Activated CD8-positive, alpha-beta memory T cell treated with anti-CD3 and anti-CD28 coated beads, Interleukin-2, amount 10 ng/mL, durations not matched to agents 7 days and 5 days (primary cell): ENCODE measurements at places on chromosomes 4 and X. TPM values are rescaled to one million over a fixed set of nuclear protein-coding genes. Genes with fewer than 3 reads are reported as not detected.

Gene TRAM1L1
- total RNA-seq, result not detected

Gene DMRTC1
- total RNA-seq, result not detected

Gene TCEAL1
- total RNA-seq, result 6.7 TPM

GRCh38 chr4:108166441-108167315 is 2.1 kb downstream of the LEF1 start:
- H3K36me3 ChIP-seq, result peaks cover 12% of the 10 kb centered on the region
- peaks cover 47% of the 10 kb centered on the region for H3K4me1 ChIP-seq
- peak overlapping the region; percentile 86 for H3K4me3 ChIP-seq
- peaks cover 79% of the 10 kb centered on the region for H3K27me3 ChIP-seq
- H3K27ac ChIP-seq, result peak overlapping the region; percentile 88
- peak; percentile 72 for DNase-seq

DNA sequence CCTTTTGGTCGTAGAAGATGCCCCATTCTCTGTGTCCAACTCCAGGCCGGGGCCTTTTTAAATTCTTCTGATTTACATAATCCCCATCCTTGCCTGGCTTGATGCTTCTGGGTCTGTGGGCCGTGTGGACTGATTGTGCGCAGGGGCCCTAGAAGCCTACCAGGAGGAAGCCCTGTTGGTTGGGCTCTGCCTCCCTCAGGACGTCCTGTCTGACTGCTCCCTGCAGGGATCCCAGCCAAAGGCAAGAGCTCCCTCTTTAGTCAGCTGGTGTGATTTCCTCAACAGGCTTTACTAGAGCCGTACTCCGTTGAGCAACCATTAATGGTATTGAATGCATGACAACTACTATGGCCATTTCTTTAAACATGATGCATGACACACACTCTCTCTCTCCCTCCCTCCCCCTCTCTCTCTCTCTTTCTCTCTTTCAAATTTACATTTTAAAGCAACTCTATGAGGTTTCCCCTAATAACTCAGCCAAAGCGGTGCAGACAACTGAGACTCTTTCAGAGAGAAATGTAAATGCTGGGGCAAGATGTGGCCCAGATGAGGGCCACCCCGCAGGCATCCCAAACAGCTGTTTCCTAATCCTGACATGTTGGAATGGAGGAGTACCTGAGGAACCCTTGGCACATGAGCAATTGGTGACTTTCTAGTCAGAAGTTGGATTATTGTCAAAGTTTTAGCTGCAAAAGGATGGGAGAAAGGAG is 117.3 kb downstream of the DRD5 start:
- no peak overlapping the region for H3K4me3 ChIP-seq
- peaks cover 38% of the 10 kb centered on the region for H3K27me3 ChIP-seq
- H3K4me1 ChIP-seq, result no peaks in the 10 kb centered on the region
- no peaks in the 10 kb centered on the region for H3K36me3 ChIP-seq
- no peak overlapping the region for H3K27ac ChIP-seq

GRCh38 chr4:967113-968104 is 6.0 kb downstream of the DGKQ start:
- no peak overlapping the region for H3K4me3 ChIP-seq
- no peaks in the 10 kb centered on the region for H3K36me3 ChIP-seq
- DNase-seq, result no peak
- no peaks in the 10 kb centered on the region for H3K27me3 ChIP-seq
- H3K27ac ChIP-seq, result no peak overlapping the region
